Upper lobe of right lung (tissue), 1 donor: ENCODE measurements at places on chromosomes 16 and 17. TPM values are rescaled to one million over a fixed set of nuclear protein-coding genes. Genes with fewer than 3 reads are reported as not detected.

Gene PTGES3L
- 0.38 TPM for total RNA-seq

Gene PRSS53
- 1.8 TPM for total RNA-seq

Gene KRT16
- not detected for total RNA-seq

Gene SLC26A11
- 51.6 TPM for total RNA-seq

Gene TMC8
- total RNA-seq: 26.6 TPM

Gene MPV17L
- total RNA-seq: 1.6 TPM

Gene CCDC144A
- total RNA-seq: 10.9 TPM

Gene CD300H
- not detected for total RNA-seq

DNA sequence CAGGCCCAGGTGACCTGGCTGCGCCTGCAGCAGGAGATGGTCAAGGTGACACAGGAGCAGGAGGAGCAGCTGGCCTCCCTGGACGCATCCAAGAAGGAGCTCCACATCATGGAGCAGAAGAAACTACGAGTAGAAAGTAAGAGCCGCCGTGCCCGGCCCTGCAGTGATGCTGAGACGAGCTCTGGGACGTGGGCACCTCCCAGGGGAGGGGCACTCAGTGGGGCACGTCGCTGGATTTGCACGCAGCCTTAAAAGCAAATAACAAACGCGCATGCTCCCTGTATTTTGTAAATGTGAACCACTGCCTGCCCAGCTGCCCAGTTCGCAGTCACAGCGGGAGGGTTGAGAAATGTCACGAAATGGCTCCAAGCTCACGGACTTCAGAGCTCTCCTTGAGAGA is 15.3 kb upstream of the GAA start:
- DNase-seq: no peak
- H3K27me3 ChIP-seq: no peaks in the 10 kb centered on the region
- H3K27ac ChIP-seq: no peak overlapping the region
- H3K4me3 ChIP-seq: no peak overlapping the region

DNA sequence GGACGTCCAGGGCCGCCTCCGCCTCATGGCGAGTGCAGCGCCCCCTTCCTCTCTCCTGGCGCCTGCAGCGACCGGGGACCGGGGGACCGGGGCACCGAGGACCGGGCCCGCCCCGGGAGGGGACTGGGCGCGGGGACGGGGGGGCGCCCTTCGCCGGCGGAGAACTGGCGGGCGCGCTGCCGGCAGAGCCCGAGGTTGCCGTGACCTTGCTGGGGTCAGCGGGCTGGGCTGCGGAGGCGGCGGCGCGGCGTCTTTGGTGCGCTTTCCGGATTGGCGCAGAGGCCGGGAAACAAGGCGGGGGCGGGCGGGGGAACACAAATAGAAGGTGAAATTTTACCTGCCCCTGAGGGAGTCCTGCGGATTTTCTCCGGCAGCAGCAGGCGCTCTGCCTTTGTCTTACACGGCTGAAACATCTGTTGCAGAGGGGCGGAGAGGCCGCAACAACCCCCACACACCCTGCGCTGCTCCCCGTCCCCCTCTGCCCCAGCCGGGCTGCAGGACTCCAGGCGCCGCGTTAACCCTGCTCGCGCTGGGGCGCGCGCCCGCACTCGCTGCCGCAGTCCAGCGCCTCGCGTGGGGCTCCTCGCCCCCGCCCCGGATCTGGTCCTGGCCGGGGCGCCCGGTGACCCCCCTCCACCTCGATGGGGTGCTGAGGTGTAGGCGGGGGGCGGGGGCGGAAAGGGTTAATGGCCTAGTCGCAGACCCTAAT is 53.5 kb downstream of the SREBF1 start:
- peak overlapping the region; percentile 14 for H3K27ac ChIP-seq
- DNase-seq: peak; percentile 84
- H3K27me3 ChIP-seq: no peaks in the 10 kb centered on the region
- H3K36me3 ChIP-seq: no peaks in the 10 kb centered on the region
- H3K4me1 ChIP-seq: peaks cover 44% of the 10 kb centered on the region

DNA sequence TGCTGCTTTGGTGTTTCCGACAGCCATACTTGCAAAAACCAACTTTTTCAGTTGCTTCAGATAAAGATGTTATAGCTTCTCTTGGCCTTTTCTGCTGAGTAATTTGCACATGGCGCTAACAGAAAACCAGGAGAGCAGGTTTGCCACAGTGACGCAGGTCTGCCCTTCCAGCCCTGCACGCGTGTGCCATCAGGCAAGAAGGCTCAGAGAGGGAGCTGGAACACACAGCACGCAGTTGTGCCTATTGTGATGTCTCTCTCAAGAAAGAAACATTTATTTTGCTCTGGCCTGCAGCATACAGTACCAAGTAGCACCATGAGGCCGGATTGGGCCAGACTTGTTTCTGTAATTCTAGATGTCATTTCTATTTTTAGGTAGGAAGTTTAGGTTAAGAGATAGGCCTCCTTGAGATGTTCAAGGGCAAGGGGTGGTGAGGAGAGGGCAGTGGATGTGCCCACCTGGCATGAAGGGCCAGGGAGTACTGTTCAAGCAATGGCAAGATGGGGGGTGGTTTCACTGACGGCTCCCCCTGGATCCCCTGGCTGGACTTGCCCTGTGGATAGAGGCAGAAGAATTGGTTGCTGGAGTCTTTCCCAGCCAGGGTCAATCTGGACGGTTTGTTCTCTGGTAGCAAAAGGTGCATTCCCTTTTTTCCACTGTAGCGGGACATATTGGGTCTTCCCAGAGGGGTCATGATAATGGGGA is 1.9 kb downstream of the CBX2 start:
- peak; percentile 21 for DNase-seq
- no peak overlapping the region for H3K4me3 ChIP-seq
- H3K36me3 ChIP-seq: no peaks in the 10 kb centered on the region
- H3K27ac ChIP-seq: no peak overlapping the region
- peaks cover 11% of the 10 kb centered on the region for H3K4me1 ChIP-seq

DNA sequence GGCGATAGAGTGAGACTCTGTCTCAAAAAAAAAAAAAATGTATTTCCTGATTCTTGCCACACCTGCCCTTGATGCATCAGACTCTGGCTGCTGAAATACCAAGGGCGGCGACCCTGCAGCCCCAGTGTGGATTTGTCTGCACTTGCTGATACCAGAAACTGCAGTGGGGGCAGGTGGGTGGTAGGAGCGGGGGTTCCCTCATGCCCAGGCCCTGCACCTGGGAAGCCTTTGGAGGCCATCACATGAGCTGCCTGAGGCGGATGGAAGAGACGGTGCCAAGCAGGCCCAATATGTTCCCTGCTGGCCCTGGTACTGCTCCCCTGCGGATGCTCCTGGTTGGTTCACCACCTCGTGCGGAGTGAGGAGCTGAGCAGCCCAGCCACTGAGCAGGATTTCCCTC is 50.6 kb downstream of the MARF1 start:
- no peaks in the 10 kb centered on the region for H3K27me3 ChIP-seq
- no peak overlapping the region for H3K4me3 ChIP-seq
- no peak for DNase-seq
- H3K4me1 ChIP-seq: peaks cover 31% of the 10 kb centered on the region

- no peaks in the 10 kb centered on the region for H3K27me3 ChIP-seq
- H3K27ac ChIP-seq: no peak overlapping the region
- peak; percentile 51 for DNase-seq
- H3K4me1 ChIP-seq: peaks cover 39% of the 10 kb centered on the region
Measured at GRCh38 chr17:27552276-27552732, 78.7 kb upstream of the LGALS9 start.

DNA sequence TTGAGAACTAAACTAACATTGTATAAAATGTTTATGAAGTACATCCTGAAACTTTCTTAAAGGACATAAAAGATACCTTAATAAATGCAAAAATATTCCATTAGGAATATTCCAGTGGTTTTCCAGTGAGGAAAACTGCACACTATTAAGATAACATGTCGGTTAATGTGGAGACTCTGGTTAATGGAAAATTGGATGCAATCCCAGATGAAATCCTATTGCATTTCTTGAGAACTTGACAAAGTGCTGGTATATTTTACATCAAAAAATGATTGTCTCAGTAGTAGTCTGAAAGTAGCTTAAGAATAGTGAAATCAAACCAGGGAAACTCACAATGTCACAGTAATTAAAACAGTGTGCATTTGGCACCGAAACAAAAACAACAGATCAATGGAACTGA is 202.5 kb upstream of the MON1B start:
- no peak for DNase-seq
- H3K36me3 ChIP-seq: no peaks in the 10 kb centered on the region
- no peaks in the 10 kb centered on the region for H3K27me3 ChIP-seq
- H3K27ac ChIP-seq: no peak overlapping the region
- H3K4me3 ChIP-seq: no peak overlapping the region

DNA sequence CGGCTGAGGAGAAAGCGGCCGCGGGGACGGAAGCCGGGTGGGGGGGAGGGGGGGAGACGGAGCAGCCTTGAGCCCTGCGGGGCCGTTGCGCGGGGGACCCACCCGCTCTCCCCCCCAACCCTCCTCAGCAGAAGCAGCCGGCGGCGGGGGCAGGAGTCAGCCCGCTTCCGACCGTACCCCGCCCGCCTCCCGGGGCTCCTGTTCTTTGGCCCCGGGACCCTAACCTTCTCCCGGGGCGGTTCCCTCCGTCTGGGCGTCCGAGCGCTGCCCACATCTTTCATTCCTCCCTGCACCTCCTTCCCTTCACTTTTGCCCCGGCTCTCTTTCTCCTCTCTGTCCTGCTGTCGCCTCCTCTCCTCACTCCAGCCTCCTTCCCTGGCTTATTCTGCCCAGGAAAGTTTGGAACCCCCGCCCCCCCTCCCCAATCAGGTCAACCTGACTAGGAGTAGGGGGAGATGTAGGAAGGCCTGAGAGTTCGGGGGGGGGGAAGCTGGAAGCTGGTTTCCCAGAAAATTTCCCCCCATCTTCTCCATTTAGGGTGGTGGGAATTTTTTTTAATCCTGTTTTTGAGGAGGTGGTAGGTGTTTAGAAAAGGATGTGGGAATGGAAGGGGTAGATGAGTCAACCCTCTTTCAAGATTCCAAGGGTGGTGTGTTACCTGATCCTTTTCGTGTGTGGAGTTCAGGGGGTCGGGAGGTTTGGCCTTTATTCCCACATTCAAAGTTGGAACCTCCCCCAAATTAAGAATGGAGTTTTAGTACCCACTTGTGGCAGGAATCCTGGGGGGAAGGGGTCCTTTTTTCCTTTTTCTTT is 427 bp upstream of the NLK start:
- no peak for DNase-seq
- peaks cover 32% of the 10 kb centered on the region for H3K4me1 ChIP-seq
- H3K27me3 ChIP-seq: no peaks in the 10 kb centered on the region
- peak overlapping the region; percentile 78 for H3K4me3 ChIP-seq

DNA sequence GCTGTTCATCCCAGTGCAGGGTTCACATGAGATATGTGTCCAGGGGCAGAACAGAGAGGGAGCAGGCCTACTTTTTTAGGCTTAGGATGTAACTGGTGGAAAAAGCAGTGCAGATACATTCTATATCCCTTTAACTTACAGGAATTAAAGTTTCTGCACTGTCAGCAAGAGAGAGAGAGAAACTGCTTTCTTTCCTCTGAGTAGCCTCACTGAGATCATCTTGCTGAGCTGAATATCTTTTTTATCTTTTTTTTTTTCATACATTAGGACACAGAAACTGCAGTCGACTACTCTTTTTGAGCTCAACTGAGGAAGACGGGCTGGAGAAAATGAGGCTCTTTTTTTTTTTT is 50.1 kb downstream of the CNGB1 start:
- H3K4me1 ChIP-seq: no peaks in the 10 kb centered on the region
- H3K4me3 ChIP-seq: no peak overlapping the region
- no peak overlapping the region for H3K27ac ChIP-seq
- no peaks in the 10 kb centered on the region for H3K27me3 ChIP-seq

DNA sequence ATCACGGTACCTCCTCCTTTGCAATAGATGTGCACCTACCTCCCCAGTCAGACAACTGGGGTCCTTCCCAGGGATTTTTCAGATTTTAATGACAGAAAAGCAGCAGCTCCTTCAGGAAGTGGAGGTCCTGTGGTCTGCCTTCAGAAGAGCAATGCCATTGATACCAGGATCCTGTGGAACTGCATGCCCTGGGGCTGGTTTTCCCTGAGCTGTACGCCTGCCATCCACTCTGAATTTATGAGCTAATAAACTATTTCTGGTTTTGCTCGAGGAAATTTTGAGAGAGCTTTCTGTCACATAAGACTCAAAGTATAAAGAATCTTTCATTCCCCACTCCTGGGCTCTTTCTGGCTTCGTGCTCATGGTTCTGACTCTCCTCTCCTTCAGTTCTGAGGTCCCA is 10.0 kb upstream of the CCL23 start:
- no peak overlapping the region for H3K4me3 ChIP-seq
- H3K27ac ChIP-seq: no peak overlapping the region
- H3K27me3 ChIP-seq: no peaks in the 10 kb centered on the region
- no peak for DNase-seq
- no peaks in the 10 kb centered on the region for H3K4me1 ChIP-seq

- DNase-seq: no peak
- no peak overlapping the region for H3K27ac ChIP-seq
- peaks cover 64% of the 10 kb centered on the region for H3K4me1 ChIP-seq
- H3K36me3 ChIP-seq: peaks cover 10% of the 10 kb centered on the region
Measured at GRCh38 chr17:28942925-28943324, 8.4 kb downstream of the PHF12 start.

DNA sequence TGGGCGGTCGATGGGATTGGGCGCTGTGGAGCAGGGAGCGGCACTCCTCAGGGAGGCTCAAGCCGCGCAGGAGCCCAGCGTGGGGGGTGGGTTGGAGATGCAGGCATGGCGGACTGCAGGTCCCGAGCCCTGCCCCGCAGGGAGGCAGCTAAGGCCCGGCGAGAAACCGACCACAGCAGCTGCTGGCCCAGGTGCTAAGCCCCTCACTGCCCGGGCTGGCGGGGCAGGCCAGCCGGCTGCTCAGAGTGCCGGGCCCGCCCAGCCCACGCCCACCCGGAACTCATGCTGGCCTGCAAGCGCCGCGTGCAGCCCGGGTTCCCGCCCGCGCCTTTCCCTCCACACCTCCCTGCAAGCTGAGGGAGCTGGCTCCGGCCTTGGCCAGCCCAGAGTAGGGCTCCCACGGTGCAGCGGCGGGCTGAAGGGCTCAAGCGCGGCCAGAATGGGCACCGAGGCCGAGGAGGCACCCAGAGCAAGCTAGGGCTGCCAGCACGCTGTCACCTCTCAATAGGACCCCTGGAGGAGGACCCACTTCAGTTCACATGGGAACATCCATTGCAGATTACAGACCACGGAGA is 20.5 kb upstream of the METTL16 start:
- no peak overlapping the region for H3K27ac ChIP-seq
- no peaks in the 10 kb centered on the region for H3K4me1 ChIP-seq
- DNase-seq: no peak
- no peaks in the 10 kb centered on the region for H3K27me3 ChIP-seq

DNA sequence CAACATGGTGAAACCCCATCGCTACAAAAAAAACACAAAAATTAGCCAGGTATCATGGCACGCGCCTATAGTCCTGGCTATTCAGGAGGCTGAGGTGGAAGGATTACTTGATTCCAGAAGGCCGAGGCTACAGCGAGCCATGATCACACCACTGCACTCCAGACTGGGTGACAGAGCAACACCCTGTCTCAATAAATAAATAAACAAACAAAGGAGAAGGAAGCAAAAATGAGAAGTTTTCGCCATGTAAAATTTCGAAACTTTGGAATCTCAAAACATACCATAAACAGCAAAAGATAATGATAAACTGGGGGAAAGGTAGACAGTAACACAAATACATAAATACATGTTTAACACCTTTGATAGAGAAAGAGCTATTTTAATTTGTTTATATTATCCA is 130.9 kb downstream of the ZFHX3 start:
- no peak for DNase-seq
- no peaks in the 10 kb centered on the region for H3K36me3 ChIP-seq
- H3K27me3 ChIP-seq: no peaks in the 10 kb centered on the region
- H3K27ac ChIP-seq: no peak overlapping the region
- peaks cover 3% of the 10 kb centered on the region for H3K4me1 ChIP-seq

- peaks cover 14% of the 10 kb centered on the region for H3K4me1 ChIP-seq
- H3K36me3 ChIP-seq: no peaks in the 10 kb centered on the region
- no peak overlapping the region for H3K27ac ChIP-seq
- H3K27me3 ChIP-seq: no peaks in the 10 kb centered on the region
Measured at GRCh38 chr17:76237859-76238313, 2.4 kb downstream of the RNF157 start.
